ENCODE measurements at places on chromosomes 7 and 10. TPM values are rescaled to one million over a fixed set of nuclear protein-coding genes. Genes with fewer than 3 reads are reported as not detected.

The MSMB gene
- total RNA-seq = not detected

The OR13A1 gene
- not detected for total RNA-seq

The CYP26C1 gene
- total RNA-seq = 0.07 TPM

The RADIL gene
- total RNA-seq = 0.13 TPM

The STEAP1 gene
- 62.2 TPM for total RNA-seq
